ENCODE measurements at places on chromosomes 5 and 9.

- DNase-seq = no peak
Observed at GRCh38 chr5:72271702-72272101, 48.3 kb downstream of the MRPS27 start.

- no peak for DNase-seq
Observed at GRCh38 chr9:12784461-12785259, 9.8 kb downstream of the LURAP1L start.

DNA sequence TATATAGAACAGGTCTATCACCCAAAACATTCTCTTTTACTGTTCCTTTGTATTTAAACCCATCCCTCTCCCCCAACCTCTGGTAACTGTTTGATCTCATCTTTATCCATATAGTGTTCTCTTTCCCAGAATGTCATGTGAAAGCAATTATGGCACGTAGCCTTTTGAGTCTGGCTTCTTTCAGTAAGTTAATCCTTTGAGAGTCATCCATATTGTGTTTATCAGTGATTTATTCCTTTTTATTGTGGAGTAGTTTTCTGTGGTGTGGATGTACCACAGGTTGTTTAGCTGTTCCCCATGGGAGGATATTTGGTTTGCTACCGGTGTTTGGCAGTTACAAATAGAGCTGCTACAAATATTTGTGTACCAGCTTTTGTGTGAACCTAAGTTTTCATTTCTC lies 38.0 kb downstream of the HMGXB3 start:
- DNase-seq = no peak

- no peak for DNase-seq
Observed at GRCh38 chr5:8102714-8103113, 233.8 kb downstream of the MTRR start.

GRCh38 chr5:139641116-139642080 lies 6.8 kb upstream of the CXXC5 start:
- DNase-seq = no peak
